CD4-positive, alpha-beta memory T cell (primary cell): ENCODE measurements at places on chromosomes 2 and 18.

DNA sequence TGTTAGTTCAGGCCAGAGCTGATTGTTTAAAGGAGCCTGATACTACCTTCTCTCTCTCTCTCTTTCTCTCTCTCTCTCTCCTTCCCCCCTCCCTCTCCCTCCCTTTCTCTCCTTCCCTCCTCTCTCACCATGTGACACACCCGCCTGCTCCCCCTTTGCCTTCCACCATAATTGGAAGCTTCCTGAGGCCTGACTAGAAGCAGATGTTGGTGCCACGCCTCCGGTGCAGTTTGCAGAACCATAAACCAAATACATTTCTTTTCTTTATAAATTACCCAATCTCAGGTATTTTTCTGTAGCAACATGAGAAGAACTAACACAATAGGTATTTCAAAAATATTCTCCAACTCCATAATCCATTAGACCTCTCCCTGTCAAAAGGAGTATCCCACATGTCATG lies 62.4 kb downstream of the ANKRD62 start:
- DNase-seq: no peak

GRCh38 chr2:162106146-162106551 lies 32.1 kb upstream of the DPP4 start:
- DNase-seq: no peak

DNA sequence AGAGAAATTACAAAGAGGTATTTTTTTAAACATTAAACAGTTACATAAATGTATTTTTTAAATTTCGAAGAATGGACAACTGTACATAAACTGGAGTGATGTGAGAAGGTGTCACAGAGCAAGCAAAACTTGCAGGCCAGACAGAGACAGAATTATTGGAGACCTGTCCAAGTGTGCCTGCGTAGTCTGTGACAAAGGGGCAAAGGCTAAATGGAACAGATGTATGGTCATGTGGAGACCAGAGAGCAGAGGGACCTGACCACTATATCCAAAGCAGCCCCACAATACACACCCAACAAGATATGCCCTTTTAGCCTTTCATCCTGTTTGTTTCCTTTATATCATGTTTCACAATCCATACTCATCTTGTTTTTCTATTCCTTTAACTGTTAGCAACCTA lies 225.3 kb upstream of the VWC2L start:
- no peak for DNase-seq

GRCh38 chr18:58429442-58429841 lies 199.4 kb downstream of the ALPK2 start:
- DNase-seq: no peak

DNA sequence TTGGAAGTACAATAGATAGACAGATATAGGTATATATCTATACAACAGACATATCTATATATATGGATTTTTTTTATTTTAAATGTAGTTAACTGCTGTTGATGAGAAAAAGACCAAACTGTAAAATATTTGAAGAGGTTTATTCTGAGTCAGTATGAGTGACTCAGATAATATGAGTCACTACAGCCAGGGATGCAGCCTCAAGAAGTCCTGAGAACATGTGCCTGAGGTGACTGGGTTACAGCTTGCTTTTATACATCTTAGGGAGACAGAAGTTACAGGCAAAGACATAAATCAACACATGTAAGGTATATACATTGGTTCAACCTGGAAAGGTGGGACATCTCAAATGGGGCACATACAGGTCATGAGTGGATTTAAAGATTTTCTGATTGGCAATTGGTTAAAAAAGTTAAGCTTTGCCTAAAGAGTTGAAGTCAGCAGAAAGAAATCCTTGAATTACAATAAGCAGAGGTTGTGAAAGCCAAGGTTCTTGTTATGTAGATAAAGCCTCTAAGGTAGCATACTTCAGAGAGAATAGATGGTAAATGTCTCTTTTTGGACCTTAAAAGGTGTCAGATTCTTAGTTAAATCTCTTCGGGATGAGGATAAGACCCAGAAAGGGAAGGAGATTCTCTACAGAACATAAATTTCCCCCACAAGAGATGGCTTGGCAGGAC lies 149.9 kb downstream of the RBM43 start:
- DNase-seq: no peak

- no peak for DNase-seq
These were observed 42.4 kb downstream of the MRPL35 start for GRCh38 chr2:86241611-86242010.

DNA sequence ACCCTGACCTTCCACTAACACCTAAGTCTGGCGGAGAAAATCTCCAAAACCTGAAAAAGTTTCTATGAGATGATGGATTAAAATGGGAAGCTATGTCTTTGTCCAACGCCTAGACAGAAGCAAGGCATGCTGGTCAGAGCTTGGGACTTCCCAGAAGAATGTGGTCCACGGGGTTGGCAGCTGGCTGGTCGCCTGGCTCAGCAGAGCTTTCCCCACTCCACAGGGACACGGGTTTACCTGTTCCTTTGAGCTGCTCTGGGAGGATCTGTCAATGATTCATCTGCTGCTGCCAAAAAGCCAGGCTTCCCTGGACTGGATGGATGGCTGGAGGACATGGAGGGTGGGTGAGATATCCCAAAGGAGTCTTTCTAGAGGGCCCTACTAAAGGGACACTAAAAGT lies 10.8 kb downstream of the MBOAT2 start:
- no peak for DNase-seq

DNA sequence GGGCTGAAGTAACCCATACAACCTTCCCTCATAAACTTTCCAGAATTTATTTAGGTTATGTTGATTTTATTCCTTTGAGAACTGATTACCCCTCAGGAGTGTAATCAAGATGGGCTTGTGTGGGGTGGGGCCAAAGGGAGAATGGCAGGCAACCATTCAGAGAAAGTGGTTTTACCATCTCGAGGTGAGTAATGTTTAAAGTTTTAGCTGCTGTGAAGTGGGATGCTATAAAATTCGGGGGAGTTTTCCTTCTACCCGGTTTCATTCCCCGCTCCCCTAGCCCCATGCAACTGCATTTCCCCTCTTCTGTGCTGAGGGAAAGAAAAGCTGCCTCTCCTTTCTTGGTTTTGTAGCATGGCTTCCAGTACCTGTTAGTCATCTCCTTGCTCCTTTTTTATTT lies 34.7 kb downstream of the MAP4K4 start:
- DNase-seq: no peak

DNA sequence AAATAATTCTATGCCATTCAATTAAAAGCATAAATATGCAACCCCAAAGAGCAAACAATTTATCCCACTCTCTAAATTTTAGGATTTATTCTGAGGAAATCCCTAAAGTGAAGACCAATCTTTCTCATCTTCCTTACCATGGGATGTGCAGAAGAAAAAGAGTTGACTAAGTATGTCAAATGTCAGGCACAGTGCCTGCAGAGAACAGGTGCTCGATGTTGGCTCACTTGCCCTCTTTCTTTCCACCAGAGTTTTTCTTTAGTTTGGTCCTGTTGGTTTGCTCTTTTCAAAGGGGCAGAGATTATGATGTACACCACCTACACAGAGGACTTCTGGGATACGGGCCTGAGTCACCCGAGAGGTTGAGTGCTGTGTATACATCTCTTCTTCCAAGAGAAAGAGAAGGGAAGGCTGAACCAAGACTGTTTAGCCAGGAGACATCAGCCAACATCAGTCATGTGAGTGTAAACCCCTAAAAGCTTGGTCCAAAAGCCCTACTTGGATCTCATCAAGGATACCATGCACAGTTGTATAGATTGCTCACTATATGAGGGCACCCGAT lies 51.7 kb downstream of the SUMO1 start:
- no peak for DNase-seq

DNA sequence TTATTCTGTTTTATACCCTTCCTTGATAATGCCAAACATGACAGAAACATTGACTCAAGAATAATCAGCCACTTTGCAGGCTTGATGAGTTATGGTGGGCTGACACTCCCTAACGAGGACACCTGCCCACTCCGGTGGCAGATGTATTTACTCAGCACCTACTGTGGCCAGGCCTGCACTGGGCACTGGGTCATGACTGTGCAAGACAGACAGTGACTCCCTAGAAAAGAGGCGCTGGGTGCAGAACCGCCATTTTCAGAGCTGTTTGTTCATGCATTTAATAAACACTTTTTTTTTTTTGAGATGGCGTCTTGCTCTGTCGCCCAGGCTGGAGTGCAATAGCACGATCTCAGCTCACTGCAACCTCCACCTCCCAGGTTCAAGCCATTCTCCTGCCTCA lies 32.5 kb downstream of the SNED1 start:
- no peak for DNase-seq

DNA sequence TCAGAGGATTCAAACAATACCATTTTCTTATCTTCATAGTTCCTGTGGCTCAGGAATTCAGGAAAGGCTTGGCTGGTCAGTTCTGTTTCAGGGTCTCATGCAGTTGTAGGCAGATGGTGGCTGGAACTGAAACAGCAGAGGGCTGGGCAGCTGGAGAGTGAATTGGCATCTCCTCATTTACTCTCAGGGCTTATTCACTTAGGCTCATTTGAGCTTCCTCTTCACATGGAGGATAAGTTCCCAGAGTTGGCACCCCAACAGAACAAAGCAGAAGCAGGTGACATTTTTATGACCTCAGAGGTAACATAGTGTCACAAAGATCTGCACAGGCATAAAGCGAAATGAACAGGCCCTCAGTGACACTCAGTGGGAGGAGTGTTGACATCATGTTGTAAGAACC lies 66.1 kb downstream of the RBBP8 start:
- no peak for DNase-seq

GRCh38 chr2:65754219-65754618 lies 321.8 kb upstream of the SPRED2 start:
- DNase-seq: no peak

GRCh38 chr2:73373344-73373743 lies 12.3 kb upstream of the ALMS1 start:
- no peak for DNase-seq

DNA sequence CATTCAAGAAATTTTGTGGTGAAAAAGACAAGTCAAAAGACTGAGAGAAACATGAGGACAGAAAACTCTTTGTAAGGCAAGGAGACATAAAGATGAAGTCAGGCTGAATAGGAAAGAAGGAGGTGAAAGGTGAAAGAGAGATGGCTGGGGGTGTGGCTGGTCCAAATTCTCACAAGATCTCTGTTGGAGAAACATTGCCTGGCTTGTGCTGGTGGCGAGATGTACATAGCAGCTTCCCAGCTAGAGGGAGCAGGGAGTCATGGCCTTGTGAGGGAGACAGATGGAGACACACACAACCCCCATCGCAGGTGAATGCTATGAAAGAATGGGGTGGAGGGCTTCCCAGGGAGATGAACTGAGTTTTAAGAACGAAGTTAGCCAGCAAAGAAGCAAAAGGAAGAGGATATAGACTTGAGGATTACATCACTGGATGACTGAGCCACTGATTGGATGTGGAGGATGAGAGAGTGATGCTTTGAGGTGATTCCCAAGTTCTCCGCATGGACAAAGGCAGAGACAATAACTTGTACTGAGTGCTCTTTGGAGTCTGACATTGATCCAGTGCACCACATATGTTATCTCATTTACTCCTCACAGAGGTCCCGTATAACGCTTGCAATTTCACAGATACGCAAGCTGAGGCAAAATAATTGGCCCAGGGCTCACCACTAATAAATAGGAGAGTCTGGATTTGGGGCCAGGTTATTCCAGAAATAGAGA lies 3.7 kb upstream of the EMX1 start:
- no peak for DNase-seq

GRCh38 chr18:7568426-7568825 lies 1.3 kb downstream of the PTPRM start:
- DNase-seq: no peak

DNA sequence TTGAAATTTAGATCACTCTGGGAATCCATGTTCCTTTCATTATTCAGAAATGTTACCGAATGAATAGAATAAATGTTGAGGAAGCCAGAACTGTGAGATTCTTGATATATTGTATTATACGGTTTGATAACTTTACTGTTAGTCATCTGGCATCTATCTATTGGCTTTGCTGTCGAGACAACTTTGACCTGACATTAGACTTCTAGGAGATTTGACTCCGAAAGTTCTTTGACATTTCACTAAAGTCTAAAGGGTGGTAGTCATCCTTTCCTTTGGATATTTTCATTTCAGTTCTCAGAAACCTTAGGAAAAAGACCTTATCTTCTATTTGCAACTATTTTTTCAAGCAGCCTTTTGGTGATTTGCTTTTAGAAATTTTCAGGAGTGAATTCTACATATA lies 1.9 kb downstream of the BMPR2 start:
- DNase-seq: no peak

- DNase-seq: no peak
These were observed 199.3 kb downstream of the MTX2 start for GRCh38 chr2:176468457-176469113.

DNA sequence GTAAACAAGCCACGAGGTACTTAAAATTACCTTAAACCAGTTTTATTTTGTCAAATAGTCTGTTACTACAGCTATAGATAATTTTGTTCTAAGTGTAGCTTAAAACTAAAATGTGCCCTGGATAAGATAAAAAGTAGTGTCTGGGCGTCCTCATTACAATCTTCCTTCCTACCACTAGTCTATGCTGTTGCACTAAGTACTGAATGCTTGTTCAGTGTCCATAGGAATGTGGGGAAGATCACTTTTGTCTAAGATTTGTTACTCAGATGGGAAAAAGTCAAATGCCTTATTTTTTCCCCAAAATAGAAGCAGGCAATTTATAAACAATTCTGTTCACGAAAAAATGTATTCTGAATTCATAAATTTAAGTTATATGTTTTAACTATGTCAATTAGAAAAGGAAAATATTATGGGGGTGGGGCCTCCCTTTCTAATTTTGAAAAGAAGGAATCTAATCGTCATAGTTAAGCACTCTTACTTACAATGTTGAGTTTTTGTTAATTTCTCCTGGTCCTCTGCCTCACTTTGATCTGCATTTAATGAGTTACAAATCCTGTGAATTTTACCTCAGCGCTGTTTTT lies 140.4 kb upstream of the VRK2 start:
- no peak for DNase-seq

DNA sequence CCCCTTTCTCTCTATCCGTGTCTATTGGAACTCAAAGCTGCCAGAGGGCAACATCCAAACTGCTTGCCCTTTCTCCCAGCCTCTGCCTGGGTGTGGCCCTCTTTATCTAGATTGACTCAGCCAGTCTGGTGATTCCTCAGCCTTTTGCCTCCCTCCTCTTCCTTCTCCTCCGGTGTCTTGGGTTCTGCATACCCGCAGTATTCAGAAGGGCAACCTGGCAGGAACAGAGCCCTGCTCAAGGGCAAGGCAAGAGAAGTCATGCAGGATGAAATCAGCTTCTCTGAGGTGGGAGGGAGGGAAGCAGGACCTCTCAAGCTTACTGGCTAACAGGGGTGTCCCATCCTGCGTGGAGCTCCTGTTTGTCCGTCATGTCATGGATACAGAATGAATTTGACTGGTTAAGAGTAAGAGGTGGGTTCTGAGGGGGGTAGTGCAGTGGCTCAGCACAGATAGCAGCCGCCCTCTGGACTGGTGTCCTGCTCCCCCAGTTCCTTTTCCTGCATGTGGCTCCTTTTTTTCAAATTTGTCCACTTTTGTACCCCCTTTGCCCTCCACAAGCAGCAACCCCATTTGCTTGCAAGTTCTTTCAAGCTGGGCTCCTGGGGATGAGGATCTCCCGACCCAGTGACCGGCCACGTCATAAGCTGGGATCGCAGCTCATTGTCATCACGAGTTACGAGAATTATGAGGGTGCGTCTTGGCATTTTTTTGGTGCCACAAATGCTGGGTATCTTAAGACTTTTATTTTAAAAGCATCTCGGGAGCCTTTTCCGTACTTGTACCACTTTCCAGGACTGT lies 154.1 kb downstream of the FHOD3 start:
- no peak for DNase-seq

- no peak for DNase-seq
These were observed 35.4 kb downstream of the PSD4 start for GRCh38 chr2:113209011-113209645.
